ENCODE measurements at places on chromosomes 1 and 21. TPM values are rescaled to one million over a fixed set of nuclear protein-coding genes. Genes with fewer than 3 reads are reported as not detected.

GRCh38 chr21:45638707-45639106, 4.8 kb upstream of the PCBP3 start:
- H3K4me3 ChIP-seq, result no peak overlapping the region
- no peak overlapping the region for H3K27ac ChIP-seq
- H3K4me1 ChIP-seq, result no peaks in the 10 kb centered on the region
- H3K36me3 ChIP-seq, result no peaks in the 10 kb centered on the region
- DNase-seq, result no peak

- H3K27ac ChIP-seq, result no peak overlapping the region
- H3K36me3 ChIP-seq, result no peaks in the 10 kb centered on the region
- H3K4me1 ChIP-seq, result peaks cover 7% of the 10 kb centered on the region
- H3K4me3 ChIP-seq, result no peak overlapping the region
Observed at GRCh38 chr21:35448876-35449599, 399.9 kb upstream of the RUNX1 start.

DNA sequence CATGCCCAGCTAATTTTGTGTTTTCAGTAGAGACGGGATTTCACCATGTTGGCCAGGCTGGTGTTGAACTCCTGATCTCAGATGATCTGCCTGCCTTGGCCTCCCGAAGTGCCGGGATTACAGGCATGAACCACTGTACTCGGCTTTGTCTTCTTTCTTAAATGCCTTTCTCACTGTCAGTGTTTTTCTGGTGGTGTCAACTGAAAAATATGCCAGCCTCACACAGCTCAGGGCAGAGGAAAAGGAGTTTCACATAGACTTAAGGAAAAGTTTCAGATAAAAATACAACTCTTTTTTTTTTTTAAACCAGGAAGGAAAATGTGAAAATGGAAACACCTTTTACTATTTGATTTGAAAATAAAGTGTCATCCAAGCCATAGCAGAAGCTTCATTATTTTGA, 4.6 kb upstream of the MAB21L3 start:
- no peaks in the 10 kb centered on the region for H3K27me3 ChIP-seq
- no peak overlapping the region for H3K27ac ChIP-seq
- H3K4me3 ChIP-seq, result no peak overlapping the region
- no peaks in the 10 kb centered on the region for H3K36me3 ChIP-seq
- DNase-seq, result no peak

DNA sequence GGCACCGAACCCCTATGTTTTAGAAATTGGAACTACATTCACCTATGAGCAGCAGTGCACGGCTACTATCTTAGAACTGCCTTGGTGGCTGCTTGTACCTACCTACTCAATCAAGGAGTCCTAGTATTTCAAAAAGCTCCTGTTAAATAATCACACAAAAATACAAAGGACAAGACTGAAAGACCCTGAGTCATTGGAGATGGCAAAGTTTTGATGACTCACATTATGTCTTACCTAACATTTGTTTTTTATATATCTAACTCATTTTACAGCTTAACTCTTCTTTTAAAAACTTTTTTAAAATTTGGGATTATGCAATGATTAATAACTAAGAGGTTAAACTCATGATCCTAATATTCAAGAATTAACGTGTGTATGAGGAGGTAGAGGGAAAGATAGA, 1206.0 kb upstream of the TMPRSS15 start:
- H3K36me3 ChIP-seq, result no peaks in the 10 kb centered on the region
- DNase-seq, result no peak
- H3K27ac ChIP-seq, result no peak overlapping the region
- no peaks in the 10 kb centered on the region for H3K27me3 ChIP-seq

GRCh38 chr1:62308606-62309005, 10.6 kb downstream of the KANK4 start:
- no peak overlapping the region for H3K27ac ChIP-seq
- no peaks in the 10 kb centered on the region for H3K4me1 ChIP-seq
- H3K4me3 ChIP-seq, result no peak overlapping the region
- no peaks in the 10 kb centered on the region for H3K27me3 ChIP-seq

GRCh38 chr1:2206813-2207487, 12.4 kb upstream of the FAAP20 start:
- no peaks in the 10 kb centered on the region for H3K27me3 ChIP-seq
- DNase-seq, result peak; percentile 16
- H3K36me3 ChIP-seq, result no peaks in the 10 kb centered on the region
- H3K27ac ChIP-seq, result peak overlapping the region; percentile 84
- no peak overlapping the region for H3K4me3 ChIP-seq

- peaks cover 8% of the 10 kb centered on the region for H3K4me1 ChIP-seq
- no peaks in the 10 kb centered on the region for H3K27me3 ChIP-seq
- H3K36me3 ChIP-seq, result no peaks in the 10 kb centered on the region
- H3K4me3 ChIP-seq, result no peak overlapping the region
- no peak overlapping the region for H3K27ac ChIP-seq
- DNase-seq, result no peak
Observed at GRCh38 chr1:31984419-31985347, 29.0 kb upstream of the KHDRBS1 start.

DNA sequence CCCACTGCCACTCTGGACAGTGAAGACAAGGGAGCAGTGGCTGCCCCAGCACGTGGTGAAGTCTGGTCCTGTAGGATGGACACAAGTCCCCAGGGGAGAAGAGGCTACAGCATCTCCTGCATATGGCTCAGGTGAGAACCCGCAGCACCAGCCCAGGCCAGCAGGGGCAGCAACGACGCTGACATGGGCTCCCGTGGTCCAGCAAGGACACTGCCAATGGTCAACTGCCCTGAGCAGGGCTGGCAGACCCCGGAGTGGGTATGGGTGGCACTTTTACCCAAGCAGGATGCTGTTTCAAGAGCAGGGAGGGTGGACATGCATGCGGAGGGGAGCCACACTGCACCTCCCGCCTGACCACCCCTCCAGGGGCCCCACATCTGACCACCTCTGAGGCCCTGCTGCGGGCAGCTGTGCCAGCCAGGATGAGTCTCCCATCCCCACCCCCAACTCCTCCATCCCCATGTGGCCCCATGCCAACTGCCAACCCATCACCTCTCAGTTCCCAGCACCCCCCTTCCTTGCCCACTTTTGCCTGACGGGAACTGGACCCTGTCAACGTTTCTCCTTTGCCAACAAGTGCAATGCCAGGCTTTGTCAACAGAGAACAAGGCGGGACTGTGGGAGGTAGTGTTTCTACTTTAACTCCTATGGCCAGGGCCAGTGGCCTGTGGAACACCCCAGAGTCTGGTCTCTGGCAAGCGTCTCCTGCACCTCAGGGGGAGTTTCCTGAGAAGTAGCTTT, 8.6 kb downstream of the MORN1 start:
- no peak overlapping the region for H3K4me3 ChIP-seq
- peaks cover 14% of the 10 kb centered on the region for H3K4me1 ChIP-seq
- no peaks in the 10 kb centered on the region for H3K36me3 ChIP-seq
- no peak for DNase-seq

- DNase-seq, result no peak
- no peak overlapping the region for H3K27ac ChIP-seq
- H3K27me3 ChIP-seq, result peaks cover 6% of the 10 kb centered on the region
- H3K4me3 ChIP-seq, result no peak overlapping the region
Observed at GRCh38 chr21:45572783-45573451, 30.7 kb upstream of the SLC19A1 start.

DNA sequence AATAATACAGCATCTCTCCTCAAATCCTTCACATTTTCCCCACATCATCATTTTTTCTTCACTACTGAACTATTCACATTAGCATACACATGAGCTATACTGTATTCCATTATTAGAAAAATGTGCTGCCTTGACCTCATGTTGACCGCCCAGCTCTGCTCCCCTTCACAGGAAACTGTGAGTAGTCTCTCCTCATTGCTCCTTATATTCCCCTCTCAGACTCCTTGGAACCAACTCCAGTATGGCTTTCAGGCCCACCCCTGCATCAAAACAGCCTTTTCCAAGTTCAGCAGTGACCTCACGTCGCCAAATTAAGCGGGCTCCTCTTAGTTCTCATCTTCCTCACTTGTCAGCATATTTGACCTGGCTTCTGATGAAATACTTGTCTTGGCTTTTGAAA, 59.2 kb upstream of the SPAG17 start:
- no peaks in the 10 kb centered on the region for H3K4me1 ChIP-seq
- no peak overlapping the region for H3K27ac ChIP-seq
- no peak overlapping the region for H3K4me3 ChIP-seq
- H3K27me3 ChIP-seq, result no peaks in the 10 kb centered on the region
- H3K36me3 ChIP-seq, result no peaks in the 10 kb centered on the region
- DNase-seq, result no peak

DNA sequence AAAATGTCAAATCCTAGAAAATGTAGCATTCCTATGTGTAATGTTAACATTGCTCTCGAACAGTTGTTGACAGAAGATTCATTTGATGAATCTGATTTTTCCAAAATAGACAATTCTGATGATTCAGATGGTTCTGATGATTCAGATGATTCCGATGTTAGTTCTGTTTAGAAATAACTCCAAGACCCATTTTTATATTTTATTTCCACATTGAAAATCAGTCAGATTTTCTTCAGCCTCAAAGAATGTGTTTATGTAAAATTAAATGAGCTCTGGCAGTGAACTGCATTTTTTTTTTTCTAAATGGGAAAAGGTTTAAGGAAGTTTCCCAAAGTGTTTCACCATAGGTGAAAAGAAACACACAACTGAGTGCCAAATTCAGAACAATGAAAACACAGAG, 136.5 kb downstream of the TSEN15 start:
- H3K4me1 ChIP-seq, result peaks cover 4% of the 10 kb centered on the region
- DNase-seq, result no peak
- no peak overlapping the region for H3K4me3 ChIP-seq
- no peak overlapping the region for H3K27ac ChIP-seq

- H3K27ac ChIP-seq, result no peak overlapping the region
- no peak for DNase-seq
- H3K4me3 ChIP-seq, result no peak overlapping the region
Observed at GRCh38 chr1:62800825-62801306, 16.9 kb downstream of the ATG4C start.

- no peak for DNase-seq
- no peak overlapping the region for H3K27ac ChIP-seq
- peaks cover 14% of the 10 kb centered on the region for H3K4me1 ChIP-seq
- peaks cover 30% of the 10 kb centered on the region for H3K27me3 ChIP-seq
- no peak overlapping the region for H3K4me3 ChIP-seq
Observed at GRCh38 chr1:29238620-29239002, 2.3 kb downstream of the PTPRU start.

DNA sequence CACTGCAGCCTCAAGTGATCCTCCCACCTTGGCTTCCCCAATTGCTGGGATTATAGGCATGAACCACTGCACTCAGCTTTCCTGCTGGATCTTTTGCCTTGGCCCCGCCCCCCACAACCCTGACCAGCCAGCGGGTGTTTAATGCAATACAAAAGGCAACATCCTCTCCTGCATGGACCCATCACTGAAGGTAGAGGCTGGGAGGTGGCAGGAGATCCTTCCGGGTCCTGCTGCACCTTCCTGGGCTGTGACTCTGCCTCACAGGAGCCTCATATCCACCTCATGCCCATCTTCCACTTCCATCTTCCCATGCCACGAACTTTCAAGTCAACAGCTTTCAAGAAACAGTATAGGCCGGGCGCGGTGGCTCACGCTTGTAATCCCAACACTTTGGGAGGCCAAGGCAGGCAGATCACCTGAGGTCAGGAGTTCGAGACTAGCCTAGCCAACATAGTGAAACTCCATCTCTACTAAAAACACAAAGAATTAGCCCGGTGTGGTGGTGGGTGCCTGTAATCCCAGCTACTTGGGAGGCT, 11.7 kb upstream of the WNT9A start:
- H3K4me3 ChIP-seq, result no peak overlapping the region
- no peaks in the 10 kb centered on the region for H3K36me3 ChIP-seq
- DNase-seq, result no peak
- no peak overlapping the region for H3K27ac ChIP-seq

- H3K27me3 ChIP-seq, result no peaks in the 10 kb centered on the region
- H3K4me1 ChIP-seq, result no peaks in the 10 kb centered on the region
- no peak overlapping the region for H3K4me3 ChIP-seq
- H3K27ac ChIP-seq, result no peak overlapping the region
- no peaks in the 10 kb centered on the region for H3K36me3 ChIP-seq
Observed at GRCh38 chr1:210681158-210681557, 352.5 kb downstream of the HHAT start.

GRCh38 chr1:30196872-30197638, 526.3 kb downstream of the MATN1 start:
- no peak for DNase-seq
- H3K27me3 ChIP-seq, result no peaks in the 10 kb centered on the region
- H3K36me3 ChIP-seq, result no peaks in the 10 kb centered on the region
- H3K4me1 ChIP-seq, result no peaks in the 10 kb centered on the region

DNA sequence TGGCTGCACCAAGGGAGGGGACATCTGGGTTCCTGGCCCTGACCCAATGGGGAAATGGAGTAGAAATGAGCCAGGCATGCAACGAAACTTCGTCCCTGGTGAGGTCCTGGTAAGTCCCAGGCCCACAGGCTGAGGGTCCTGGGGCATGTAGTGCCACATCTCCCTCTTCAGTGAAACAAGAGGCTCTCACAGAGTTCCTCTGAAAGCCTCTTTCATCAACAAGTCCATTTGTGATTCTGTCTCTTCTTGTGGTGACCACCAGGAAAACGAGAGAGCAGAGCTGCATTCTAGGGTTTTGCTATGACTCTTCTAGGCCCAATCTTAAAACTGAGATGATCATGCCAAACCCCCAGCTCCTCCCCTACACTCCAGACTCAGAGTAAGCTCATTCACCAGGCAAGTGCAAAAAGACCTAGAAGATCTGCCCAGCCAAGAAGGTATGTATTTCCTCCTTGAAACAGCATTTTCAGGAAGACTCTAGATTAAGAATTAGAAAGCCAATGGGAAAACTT, 24.3 kb upstream of the RNF220 start:
- no peak overlapping the region for H3K27ac ChIP-seq
- no peaks in the 10 kb centered on the region for H3K36me3 ChIP-seq
- no peak overlapping the region for H3K4me3 ChIP-seq
- no peaks in the 10 kb centered on the region for H3K4me1 ChIP-seq
- DNase-seq, result no peak

The AMY2A gene
- total RNA-seq, result not detected

The HMGCS2 gene
- 34.1 TPM for total RNA-seq

The ACOT11 gene
- total RNA-seq, result 55.9 TPM

The CELA2B gene
- total RNA-seq, result not detected

The DCDC2B gene
- total RNA-seq, result not detected

The SV2A gene
- 0.43 TPM for total RNA-seq

The TCP10L gene
- 2.4 TPM for total RNA-seq

All from heart left ventricle (tissue), 16 donors.